ENCODE measurements at places on chromosomes 6 and 20. TPM values are rescaled to one million over a fixed set of nuclear protein-coding genes. Genes with fewer than 3 reads are reported as not detected.

The HTR1E gene
- total RNA-seq: not detected

The KIF25 gene
- not detected for total RNA-seq

The SS18L1 gene
- 14.2 TPM for total RNA-seq

The NKAPL gene
- not detected for total RNA-seq

The PEX6 gene
- 25.1 TPM for total RNA-seq

The SIM1 gene
- total RNA-seq: 1.1 TPM

The DEFB118 gene
- not detected for total RNA-seq

The PRSS16 gene
- not detected for total RNA-seq

The SUMO4 gene
- 0.25 TPM for total RNA-seq

The ASCC3 gene
- total RNA-seq: 61.8 TPM

DNA sequence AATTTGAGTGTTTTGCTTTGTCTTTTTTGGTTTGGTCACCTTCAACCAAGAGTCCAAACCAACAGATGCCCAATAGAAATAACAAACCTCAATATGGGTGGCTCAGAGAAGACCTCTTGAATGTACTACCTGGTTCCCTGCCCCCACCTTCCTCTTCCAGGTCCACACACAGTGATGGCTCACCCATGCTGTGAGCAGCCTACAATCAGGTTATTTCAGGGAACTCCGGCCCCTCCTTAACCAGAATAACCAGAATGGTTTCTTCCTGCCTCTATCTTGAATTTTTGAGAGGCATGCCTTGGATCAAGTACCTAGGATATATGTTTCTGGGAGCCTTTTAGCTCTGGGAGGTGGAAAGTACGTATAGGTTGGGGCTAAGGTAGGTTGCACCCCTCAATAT is 327.1 kb upstream of the PRDM1 start:
- H3K4me3 ChIP-seq: no peak overlapping the region
- H3K27ac ChIP-seq: peak overlapping the region; percentile 67
- H3K4me1 ChIP-seq: peaks cover 30% of the 10 kb centered on the region

- H3K27ac ChIP-seq: no peak overlapping the region
- no peak overlapping the region for H3K4me3 ChIP-seq
- no peak for DNase-seq
- peaks cover 15% of the 10 kb centered on the region for H3K4me1 ChIP-seq
- no peaks in the 10 kb centered on the region for H3K27me3 ChIP-seq
Measured at GRCh38 chr20:35766843-35767242, 5.0 kb upstream of the PHF20 start.

DNA sequence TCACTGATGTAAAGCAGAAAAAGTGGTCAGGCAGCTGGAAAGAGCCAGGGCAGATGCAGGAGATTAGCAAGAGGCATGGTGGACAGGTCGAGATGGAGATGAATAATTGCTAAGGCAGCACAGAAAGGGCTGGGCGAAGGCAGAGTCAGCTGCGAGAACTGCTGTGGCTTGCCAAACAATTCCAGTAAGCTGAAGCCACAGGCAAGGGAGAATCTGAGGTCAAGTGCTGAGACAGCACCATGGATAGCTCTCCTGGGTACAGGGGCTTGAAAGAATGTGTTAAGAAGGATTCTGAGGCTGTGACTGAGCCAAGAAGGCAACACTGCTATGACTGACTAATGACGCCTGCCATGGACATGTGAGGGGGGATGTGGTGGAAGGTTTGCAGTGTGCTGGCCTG is 220.8 kb upstream of the FOXA2 start:
- peak; percentile 50 for DNase-seq
- H3K27me3 ChIP-seq: no peaks in the 10 kb centered on the region
- H3K36me3 ChIP-seq: no peaks in the 10 kb centered on the region
- H3K4me1 ChIP-seq: peaks cover 13% of the 10 kb centered on the region
- no peak overlapping the region for H3K27ac ChIP-seq

GRCh38 chr6:116090251-116090650 is 10.4 kb upstream of the NT5DC1 start:
- no peak overlapping the region for H3K4me3 ChIP-seq
- peaks cover 14% of the 10 kb centered on the region for H3K4me1 ChIP-seq
- no peak overlapping the region for H3K27ac ChIP-seq

DNA sequence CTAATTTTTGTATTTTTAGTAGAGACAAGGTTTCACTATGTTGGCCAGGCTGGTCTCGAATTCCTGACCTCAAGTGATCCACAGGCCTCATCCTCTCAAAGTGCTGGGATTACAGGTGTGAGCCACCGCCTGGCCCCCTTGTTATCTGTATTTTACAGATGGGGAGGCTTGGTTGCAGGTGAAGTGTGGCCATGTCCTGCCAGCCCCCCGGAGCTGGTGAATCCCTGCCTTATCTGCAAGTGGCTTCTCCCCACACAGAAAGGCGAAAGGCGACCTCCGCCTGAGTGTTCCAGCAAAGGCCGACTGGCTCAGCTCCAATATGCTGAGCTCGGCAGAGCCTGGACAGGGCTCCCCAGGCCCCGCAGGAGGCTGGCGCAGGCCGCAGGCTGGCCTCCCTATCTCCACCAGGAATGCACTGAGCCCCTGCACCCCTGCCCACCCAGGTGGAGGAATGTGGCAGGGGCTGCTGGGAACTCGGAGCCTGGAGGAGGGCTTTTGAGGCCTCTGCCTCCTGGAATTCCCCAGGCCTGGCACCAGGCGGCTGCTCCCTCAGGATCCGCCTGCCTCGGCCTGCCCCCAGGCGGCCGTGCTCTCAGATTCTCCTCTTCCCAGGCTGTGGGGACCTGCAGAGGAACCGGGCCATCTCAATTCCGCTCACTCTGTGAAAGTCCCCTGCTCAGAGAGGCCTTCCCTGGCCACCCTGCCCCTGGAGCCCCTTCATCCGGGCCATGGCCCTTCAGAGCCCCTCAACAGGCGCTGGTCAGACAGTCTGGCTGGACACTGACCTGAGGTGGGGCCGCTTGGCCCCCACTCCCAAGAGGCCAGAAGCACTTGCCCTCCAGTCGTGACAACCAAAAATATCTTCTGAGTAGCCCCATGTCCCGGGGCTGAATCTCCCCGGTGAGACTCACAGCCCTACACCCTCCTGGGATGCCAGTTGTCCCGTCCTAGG is 9.3 kb upstream of the LAMA5 start:
- H3K4me1 ChIP-seq: peaks cover 53% of the 10 kb centered on the region
- H3K27me3 ChIP-seq: no peaks in the 10 kb centered on the region
- peaks cover 10% of the 10 kb centered on the region for H3K36me3 ChIP-seq
- H3K27ac ChIP-seq: peak overlapping the region; percentile 20

- H3K36me3 ChIP-seq: no peaks in the 10 kb centered on the region
- no peak for DNase-seq
- no peaks in the 10 kb centered on the region for H3K27me3 ChIP-seq
- H3K4me1 ChIP-seq: no peaks in the 10 kb centered on the region
- H3K4me3 ChIP-seq: no peak overlapping the region
- no peak overlapping the region for H3K27ac ChIP-seq
Measured at GRCh38 chr20:43789593-43789992, 62.8 kb upstream of the GTSF1L start.

- H3K27me3 ChIP-seq: no peaks in the 10 kb centered on the region
- H3K4me1 ChIP-seq: peaks cover 52% of the 10 kb centered on the region
- no peak overlapping the region for H3K4me3 ChIP-seq
Measured at GRCh38 chr6:137873273-137873762, 6.3 kb downstream of the TNFAIP3 start.

- no peaks in the 10 kb centered on the region for H3K36me3 ChIP-seq
- no peak overlapping the region for H3K27ac ChIP-seq
- no peak overlapping the region for H3K4me3 ChIP-seq
- H3K27me3 ChIP-seq: no peaks in the 10 kb centered on the region
- no peak for DNase-seq
Measured at GRCh38 chr6:7008451-7008988, 99.2 kb upstream of the RREB1 start.

DNA sequence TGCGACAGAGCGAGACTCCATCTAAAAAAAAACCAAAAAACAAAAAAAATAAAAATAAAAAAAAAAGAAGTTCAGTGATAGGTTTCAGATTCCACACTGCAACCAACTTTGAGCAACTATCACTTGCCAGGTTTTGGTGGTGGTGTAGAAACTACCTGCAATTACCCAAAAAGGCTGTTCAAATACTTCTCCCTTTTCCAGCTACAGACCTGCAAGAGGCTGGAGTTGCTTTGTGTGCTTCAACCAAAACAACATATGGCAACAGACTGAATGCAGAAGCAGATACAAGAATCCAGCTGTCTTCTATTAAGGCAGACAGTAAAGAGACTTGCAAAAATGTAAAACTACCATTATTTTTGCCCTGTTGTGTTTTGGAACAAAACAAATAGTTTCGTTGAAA is 9.3 kb upstream of the BCAS1 start:
- no peak overlapping the region for H3K27ac ChIP-seq
- DNase-seq: no peak
- H3K4me1 ChIP-seq: no peaks in the 10 kb centered on the region
- no peaks in the 10 kb centered on the region for H3K36me3 ChIP-seq

- no peaks in the 10 kb centered on the region for H3K4me1 ChIP-seq
- DNase-seq: no peak
- no peaks in the 10 kb centered on the region for H3K36me3 ChIP-seq
- H3K27ac ChIP-seq: no peak overlapping the region
- no peaks in the 10 kb centered on the region for H3K27me3 ChIP-seq
Measured at GRCh38 chr20:7714549-7714948, 225.7 kb downstream of the HAO1 start.

GRCh38 chr20:454951-455350 is 7.4 kb downstream of the TBC1D20 start:
- H3K27ac ChIP-seq: no peak overlapping the region
- H3K27me3 ChIP-seq: no peaks in the 10 kb centered on the region
- no peak for DNase-seq
- no peaks in the 10 kb centered on the region for H3K4me1 ChIP-seq

- H3K4me1 ChIP-seq: no peaks in the 10 kb centered on the region
- no peaks in the 10 kb centered on the region for H3K27me3 ChIP-seq
- H3K27ac ChIP-seq: no peak overlapping the region
Measured at GRCh38 chr6:66032626-66033025, 325.6 kb upstream of the EYS start.

DNA sequence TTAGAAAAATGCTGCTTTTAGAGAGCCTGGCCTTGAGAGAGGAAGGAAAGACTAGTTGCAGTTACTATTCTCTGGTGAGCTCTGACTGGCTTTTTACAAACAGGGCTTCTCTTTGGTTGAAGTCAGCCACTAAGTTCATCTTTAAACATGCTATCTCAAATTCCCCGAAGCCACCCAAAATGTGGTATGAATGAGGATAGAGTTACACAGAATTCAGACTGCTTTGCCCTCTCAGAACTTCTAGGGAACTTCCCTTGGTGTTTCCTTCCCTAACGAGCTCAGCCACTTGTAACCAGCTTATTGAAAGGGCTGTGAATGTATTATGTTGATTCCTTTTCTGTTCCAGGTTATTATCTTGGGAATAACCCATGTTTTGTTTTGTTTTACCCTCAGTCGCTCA is 73.5 kb downstream of the EFHC1 start:
- H3K4me1 ChIP-seq: peaks cover 14% of the 10 kb centered on the region
- no peaks in the 10 kb centered on the region for H3K27me3 ChIP-seq
- DNase-seq: no peak
- H3K27ac ChIP-seq: no peak overlapping the region
- peaks cover 33% of the 10 kb centered on the region for H3K36me3 ChIP-seq

DNA sequence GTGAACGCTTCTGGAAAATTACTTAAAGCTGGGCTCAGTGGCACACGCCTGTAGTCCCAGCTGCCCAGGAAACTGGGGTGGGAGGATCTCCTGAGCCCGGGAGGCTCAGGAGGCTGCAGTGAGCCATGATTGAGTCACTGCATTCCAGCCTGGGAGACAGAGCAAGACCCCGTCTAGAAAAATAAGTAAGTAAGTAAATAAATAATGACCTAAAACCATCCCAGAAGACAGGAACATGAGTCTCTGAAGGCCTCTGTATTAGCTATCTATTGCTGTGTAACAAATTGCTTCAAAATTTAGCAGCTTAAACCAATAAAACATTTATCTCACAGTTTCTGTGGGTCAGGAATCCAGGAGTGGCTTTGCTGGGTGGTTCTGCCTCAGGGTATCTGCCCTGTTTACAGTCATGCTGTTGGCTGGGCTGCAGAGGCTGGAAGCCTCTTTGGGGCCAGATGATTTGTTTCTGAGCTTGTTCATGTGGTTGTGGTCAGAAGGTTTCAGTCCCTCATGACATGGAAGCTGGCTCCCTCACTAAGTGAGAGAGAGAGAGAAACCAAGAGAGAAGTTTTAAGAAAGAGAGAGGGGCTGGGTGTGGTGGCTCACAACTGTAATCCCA is 48.4 kb upstream of the NCOA3 start:
- no peaks in the 10 kb centered on the region for H3K27me3 ChIP-seq
- H3K4me1 ChIP-seq: peaks cover 13% of the 10 kb centered on the region
- peak; percentile 81 for DNase-seq
- no peaks in the 10 kb centered on the region for H3K36me3 ChIP-seq

DNA sequence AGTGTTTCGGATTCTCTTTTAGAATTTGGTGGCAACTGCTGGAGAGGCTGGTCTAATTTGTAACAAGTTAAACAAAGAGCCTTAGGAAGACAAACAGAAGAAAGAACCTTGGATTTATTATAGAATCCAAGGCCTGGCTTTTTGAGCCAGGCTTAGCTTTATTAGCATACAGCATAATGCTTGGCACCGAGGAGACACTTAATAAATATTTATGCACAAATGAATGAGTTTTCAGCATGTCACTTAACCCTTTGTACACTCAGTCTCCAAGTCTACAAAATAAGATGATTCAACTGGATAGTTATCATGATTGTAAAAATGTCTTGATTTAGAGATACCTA is 38.2 kb upstream of the AFDN start:
- no peak overlapping the region for H3K4me3 ChIP-seq
- no peak for DNase-seq
- peaks cover 10% of the 10 kb centered on the region for H3K4me1 ChIP-seq
- no peak overlapping the region for H3K27ac ChIP-seq
- no peaks in the 10 kb centered on the region for H3K36me3 ChIP-seq

GRCh38 chr6:7974938-7975763 is 64.6 kb upstream of the TXNDC5 start:
- H3K27ac ChIP-seq: no peak overlapping the region
- no peak overlapping the region for H3K4me3 ChIP-seq
- no peaks in the 10 kb centered on the region for H3K36me3 ChIP-seq
- H3K4me1 ChIP-seq: peaks cover 18% of the 10 kb centered on the region
- no peaks in the 10 kb centered on the region for H3K27me3 ChIP-seq

GRCh38 chr6:114144887-114145851 is 174.2 kb upstream of the HDAC2 start:
- H3K27ac ChIP-seq: 0 out of 2 replicates have a peak overlapping the region, but pooled peaks have one; percentile 9
- no peak overlapping the region for H3K4me3 ChIP-seq
- no peaks in the 10 kb centered on the region for H3K36me3 ChIP-seq
- H3K4me1 ChIP-seq: peaks cover 16% of the 10 kb centered on the region

DNA sequence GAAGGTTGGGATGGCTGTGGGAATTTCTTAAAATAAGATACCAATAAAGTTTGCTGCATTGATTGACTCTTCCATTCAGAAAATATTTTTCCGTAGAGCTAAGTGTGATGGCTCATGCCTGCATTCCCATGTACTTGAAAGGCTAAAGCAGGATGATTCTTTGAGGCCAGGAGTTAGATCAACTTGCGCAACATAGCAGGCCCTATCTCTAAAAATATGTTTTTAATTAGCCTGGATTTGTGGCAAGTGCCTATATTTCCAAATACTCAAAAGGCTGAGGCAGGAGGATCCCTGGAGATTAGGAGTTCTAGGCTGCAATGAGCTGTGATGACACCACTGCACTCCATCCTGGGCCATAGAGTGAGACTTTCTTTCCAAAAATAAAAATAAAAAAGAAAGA is 431.2 kb upstream of the PTCHD4 start:
- H3K27ac ChIP-seq: no peak overlapping the region
- no peak for DNase-seq
- H3K4me1 ChIP-seq: peaks cover 9% of the 10 kb centered on the region
- no peaks in the 10 kb centered on the region for H3K27me3 ChIP-seq
- no peak overlapping the region for H3K4me3 ChIP-seq
- no peaks in the 10 kb centered on the region for H3K36me3 ChIP-seq
